ENCODE measurements at places on chromosomes 12 and 14.

DNA sequence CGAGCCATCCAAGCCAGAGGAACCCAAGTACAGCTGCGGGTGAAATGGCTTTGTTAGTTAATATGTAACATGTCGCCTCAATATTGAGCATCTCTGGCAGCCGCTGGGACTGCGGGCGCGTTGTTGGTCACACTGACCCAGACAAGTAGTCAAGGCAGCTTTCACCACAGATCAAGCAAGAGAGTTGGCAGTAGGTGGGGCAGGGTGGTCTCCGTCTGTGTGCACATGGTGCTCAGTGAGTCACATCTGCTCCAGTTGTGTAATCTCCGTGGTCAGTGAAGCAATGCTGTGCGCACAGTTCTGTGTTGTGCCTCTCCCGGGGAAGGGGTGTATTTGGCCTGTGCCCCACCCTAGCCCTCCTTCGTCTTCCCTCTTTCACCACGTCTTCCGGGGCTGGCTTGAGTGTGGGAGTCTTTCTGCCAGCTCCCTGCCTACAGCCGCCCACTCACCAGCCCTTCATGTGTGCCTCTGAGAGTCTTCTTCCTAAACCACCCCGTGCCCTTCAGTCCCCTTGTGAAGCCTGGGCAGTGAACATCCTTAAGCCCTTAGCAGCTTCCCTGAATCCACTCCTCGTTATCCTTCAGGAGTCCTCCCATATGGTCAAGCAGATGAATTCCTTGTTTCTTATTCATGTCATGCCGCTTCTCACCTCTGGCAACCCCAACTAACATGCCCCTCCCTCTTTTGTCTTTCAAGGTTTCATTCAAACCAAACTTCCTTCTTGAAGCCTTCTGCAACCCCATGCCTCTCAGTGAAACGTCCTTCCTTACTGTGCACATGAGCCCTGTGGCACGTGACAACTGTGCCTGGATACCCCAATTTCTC lies 242.1 kb downstream of the CACNA1C start:
- peaks cover 27% of the 10 kb centered on the region for H3K27me3 ChIP-seq
- no peak overlapping the region for H3K27ac ChIP-seq
- peaks cover 14% of the 10 kb centered on the region for H3K4me1 ChIP-seq
- H3K36me3 ChIP-seq: no peaks in the 10 kb centered on the region

GRCh38 chr14:47763188-47763854 lies 87.9 kb upstream of the MDGA2 start:
- H3K36me3 ChIP-seq: no peaks in the 10 kb centered on the region
- no peaks in the 10 kb centered on the region for H3K27me3 ChIP-seq
- no peak for ATAC-seq
- H3K4me3 ChIP-seq: no peak overlapping the region
- H3K27ac ChIP-seq: no peak overlapping the region

DNA sequence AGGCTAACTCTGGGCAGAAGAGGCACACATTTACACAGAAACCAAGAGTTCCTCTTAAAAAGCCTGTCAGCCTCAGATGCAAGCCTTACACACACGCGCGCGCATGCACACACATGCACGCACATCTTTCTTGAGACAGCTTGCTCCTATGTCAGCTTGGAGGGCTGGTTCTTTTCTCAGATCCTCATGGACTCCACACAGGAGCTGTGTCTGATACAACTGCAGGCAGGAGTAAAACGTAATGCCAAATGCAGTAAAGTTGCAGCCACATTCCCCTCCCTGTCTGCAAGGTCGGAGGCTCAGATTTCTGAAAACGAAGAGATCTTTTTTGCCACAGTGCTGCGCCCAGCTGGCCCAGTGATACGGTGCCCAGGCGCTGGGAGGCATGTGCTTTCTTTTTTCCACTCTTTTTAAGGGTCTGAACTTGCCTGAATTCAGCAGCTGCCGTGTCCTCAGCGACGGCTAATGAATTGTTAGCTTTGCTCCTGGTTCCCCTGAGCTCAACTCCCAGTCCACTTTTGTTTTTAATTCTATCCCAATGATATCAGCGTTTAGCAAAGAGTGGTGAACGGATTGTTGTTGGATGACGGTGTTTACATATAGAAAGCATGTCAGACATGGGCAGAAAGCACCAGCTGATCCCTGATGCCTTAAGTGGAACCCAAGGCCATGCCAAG lies 72.9 kb upstream of the FOXN3 start:
- H3K27ac ChIP-seq: no peak overlapping the region
- peaks cover 20% of the 10 kb centered on the region for H3K4me1 ChIP-seq
- H3K36me3 ChIP-seq: peaks cover 17% of the 10 kb centered on the region
- ATAC-seq: no peak
- no peak overlapping the region for H3K4me3 ChIP-seq

DNA sequence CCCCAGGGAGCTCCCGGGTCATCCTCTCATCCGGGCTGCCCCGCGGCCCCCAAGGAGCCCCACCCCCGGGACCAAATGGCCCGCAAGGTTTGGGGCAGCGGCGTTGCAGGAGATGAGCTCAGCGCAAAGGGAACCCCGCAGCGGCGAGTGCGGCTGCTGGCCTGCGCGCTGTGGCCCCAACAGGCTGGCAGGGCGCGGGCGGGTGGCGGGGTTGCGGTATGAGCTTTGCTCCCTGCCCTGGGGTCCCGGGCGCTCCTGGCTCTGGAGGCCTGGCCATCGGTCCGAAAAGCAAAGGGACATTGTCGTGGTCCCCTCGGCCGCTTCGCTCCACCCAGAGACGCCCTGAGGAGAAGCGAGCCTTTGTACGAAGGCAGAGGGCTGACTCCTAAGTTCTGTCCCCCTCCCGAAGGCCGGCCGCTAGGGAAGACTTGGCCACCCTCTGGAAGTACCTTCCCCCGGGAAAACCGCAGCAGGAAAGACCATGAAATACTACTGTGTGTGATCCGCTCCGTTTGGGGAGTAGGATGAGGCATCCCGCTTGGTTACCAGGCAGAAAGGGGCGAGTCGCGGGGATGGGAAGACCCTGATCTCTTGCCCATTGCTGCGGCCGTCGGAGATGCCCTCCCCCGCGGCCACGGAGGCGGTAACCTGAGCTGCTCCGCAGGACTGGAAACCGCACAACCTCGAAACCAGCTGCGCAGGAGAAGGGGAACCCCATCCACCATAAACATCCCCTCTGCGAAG lies 620 bp upstream of the NID2 start:
- peak overlapping the region; percentile 13 for H3K4me3 ChIP-seq
- H3K4me1 ChIP-seq: peaks cover 20% of the 10 kb centered on the region
- ATAC-seq: peak; percentile 51

DNA sequence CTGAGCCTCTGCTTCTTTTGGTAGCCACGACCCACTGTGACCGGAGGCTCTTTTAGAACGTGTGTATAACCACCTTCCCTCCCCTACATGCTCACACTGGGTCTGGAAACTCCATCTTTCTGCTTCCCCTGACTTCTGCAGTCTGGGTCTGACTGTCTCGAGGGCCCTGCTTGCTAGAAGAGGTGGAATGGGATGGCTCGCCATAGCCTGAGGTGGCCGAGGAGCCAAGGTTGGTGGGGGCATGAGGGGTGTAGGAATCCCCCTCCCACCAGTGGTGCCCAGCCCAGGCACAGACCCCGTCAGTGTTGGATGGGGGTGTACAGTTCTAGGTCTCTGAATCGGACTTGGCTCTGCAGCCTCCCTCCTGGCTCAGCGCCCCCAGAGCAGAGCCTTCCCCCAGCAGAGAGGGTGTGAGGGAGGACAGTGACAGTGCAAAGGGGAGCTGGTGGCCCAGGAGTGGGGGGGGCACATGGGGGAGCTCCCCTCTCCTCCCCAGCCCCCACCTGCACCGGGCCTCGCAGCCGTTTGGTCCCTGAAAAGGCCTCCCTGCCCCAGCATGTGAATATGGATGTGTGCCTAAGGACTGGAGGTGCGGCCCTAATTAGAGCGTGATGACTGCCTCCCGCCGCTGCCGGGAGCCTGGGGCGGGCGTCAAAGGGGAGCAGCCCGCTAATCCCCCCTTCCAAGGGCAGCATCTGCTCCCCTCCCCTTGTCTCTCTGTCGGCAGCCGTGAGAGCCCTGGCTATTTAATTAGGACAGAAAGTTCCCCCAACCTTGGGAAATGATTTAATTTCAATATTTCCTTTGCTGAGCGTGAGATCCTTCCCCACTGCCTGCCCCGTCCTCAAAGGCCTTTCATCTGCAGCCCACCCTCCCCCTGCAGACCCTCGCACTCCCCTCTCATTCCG lies 196.2 kb upstream of the C14orf180 start:
- H3K4me3 ChIP-seq: no peak overlapping the region
- peaks cover 6% of the 10 kb centered on the region for H3K36me3 ChIP-seq
- no peak for ATAC-seq
- H3K27ac ChIP-seq: no peak overlapping the region
- H3K27me3 ChIP-seq: peaks cover 62% of the 10 kb centered on the region

GRCh38 chr14:51873221-51873893 lies 12.9 kb downstream of the GNG2 start:
- peaks cover 10% of the 10 kb centered on the region for H3K36me3 ChIP-seq
- peak overlapping the region; percentile 68 for H3K27ac ChIP-seq
- peak overlapping the region; percentile 3 for H3K4me3 ChIP-seq

GRCh38 chr12:34400411-34400881 lies 378.1 kb downstream of the ALG10 start:
- H3K27ac ChIP-seq: no peak overlapping the region
- H3K4me1 ChIP-seq: no peaks in the 10 kb centered on the region
- ATAC-seq: no peak
- H3K27me3 ChIP-seq: no peaks in the 10 kb centered on the region
- H3K36me3 ChIP-seq: no peaks in the 10 kb centered on the region
- H3K4me3 ChIP-seq: no peak overlapping the region

GRCh38 chr12:89234324-89235114 lies 117.8 kb downstream of the DUSP6 start:
- H3K4me3 ChIP-seq: no peak overlapping the region
- H3K27me3 ChIP-seq: no peaks in the 10 kb centered on the region
- H3K36me3 ChIP-seq: no peaks in the 10 kb centered on the region
- ATAC-seq: no peak
- H3K4me1 ChIP-seq: peaks cover 10% of the 10 kb centered on the region
- no peak overlapping the region for H3K27ac ChIP-seq

DNA sequence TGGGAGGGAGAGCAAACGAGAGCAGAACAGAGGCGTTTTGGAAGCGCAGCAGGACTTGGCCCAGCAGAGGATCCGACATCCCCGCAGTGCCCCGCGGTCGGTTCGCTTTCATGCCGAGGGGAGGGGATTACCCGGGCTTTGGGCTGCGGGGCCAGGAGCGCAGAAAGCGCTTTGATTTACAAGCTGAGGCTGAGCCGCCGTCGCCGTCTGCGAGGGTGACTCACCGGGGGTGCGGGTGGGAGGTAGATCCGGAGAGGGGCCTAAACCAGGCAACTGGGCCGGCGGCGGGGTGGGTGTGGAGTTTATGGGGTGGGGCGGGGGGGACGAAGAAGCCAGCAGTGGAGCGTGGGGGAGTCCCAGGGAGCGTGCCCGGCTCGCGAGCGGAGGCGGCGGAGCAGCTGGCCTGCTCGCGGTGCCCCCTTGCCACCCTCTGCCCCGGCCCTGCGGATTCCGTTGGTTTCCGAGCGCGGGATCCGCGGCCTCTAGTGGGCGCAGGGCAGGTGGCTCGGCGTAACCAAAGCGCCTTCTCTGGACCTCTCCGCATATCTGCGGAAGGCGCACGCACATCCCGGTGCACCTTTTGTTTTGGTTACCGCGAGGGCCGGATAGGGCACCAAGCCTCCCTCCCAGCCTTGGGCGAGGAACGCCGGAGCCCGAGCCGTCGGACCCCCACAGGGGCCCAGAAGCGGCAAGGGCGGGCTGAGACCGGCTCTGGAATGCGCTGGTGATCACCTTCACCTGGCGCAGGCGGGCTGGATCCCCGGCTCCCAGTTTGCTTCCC lies 2.6 kb downstream of the SIX4 start:
- peaks cover 15% of the 10 kb centered on the region for H3K4me1 ChIP-seq
- peak; percentile 63 for ATAC-seq
- no peaks in the 10 kb centered on the region for H3K36me3 ChIP-seq
- H3K27ac ChIP-seq: no peak overlapping the region

- no peaks in the 10 kb centered on the region for H3K4me1 ChIP-seq
- H3K4me3 ChIP-seq: no peak overlapping the region
- H3K27me3 ChIP-seq: no peaks in the 10 kb centered on the region
- no peak overlapping the region for H3K27ac ChIP-seq
- ATAC-seq: no peak
Observed at GRCh38 chr12:74370608-74371216, 166.9 kb upstream of the ATXN7L3B start.

- no peak overlapping the region for H3K27ac ChIP-seq
- ATAC-seq: no peak
- no peak overlapping the region for H3K4me3 ChIP-seq
- no peaks in the 10 kb centered on the region for H3K27me3 ChIP-seq
- H3K4me1 ChIP-seq: peaks cover 9% of the 10 kb centered on the region
Observed at GRCh38 chr12:104952816-104953215, 5.3 kb downstream of the SLC41A2 start.

GRCh38 chr12:109765446-109765810 lies 51.8 kb downstream of the FAM222A start:
- H3K27me3 ChIP-seq: no peaks in the 10 kb centered on the region
- no peaks in the 10 kb centered on the region for H3K4me1 ChIP-seq
- no peak for ATAC-seq

DNA sequence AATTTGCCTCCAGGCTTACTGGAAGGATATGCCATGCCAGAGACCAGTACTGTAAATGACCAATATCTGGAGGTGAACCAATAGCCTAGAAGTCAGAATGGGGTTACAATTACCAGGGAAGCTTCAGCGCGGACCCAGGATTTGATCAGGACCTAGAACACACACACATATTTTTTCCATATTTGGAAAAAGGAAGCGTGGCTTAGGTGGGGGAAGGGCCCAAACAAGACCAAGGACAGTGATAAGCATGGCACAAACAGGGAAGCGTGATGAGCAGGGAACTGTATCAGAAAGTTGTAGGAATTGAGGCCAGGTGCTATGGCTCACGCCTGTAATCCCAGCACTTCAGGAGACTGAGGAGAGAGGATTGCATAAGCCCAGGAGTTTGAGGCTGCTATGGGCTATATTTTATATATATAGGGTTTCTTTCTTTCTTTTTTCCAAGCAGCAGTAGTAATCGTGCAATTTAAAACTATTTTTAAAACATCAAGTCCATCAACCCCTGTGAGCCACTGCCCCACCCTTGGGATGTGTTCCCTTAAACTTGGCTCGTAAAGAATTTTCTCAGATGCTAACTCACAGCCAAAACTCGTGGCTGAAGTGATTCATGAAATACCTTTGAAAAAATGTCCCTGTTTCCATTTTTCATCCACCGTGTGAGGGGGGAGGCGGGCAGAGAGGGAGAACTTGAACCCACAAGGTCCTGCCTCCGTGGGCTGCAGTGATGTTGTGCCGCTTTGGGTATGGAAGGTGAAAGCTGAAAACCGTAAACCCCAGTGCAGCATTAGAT lies 16.7 kb downstream of the HRK start:
- H3K4me3 ChIP-seq: no peak overlapping the region
- H3K36me3 ChIP-seq: no peaks in the 10 kb centered on the region
- peaks cover 29% of the 10 kb centered on the region for H3K4me1 ChIP-seq

DNA sequence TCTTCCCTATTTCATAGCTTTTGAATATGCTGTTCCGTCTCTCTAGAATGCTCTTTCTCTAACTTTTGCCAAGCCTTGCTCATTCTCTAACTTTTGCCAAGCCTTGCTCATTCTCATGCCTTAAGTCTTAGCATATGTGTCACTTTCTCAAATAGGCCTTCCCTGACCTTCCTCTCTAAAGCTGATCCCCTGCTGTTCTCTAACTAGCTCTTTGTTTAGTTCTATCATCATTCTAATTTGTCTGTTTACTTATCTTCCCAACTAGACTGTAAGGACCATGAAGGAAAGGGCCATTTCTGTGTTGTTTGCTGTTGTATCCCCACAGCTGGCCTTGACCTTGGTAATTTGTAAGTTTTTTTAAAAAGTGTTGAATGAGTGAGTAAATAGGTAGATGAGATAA lies 71.1 kb downstream of the ZNF641 start:
- no peak overlapping the region for H3K27ac ChIP-seq
- H3K4me3 ChIP-seq: no peak overlapping the region
- no peak for ATAC-seq
- no peaks in the 10 kb centered on the region for H3K4me1 ChIP-seq
- peaks cover 70% of the 10 kb centered on the region for H3K27me3 ChIP-seq

Data from stimulated activated memory B cell treated with anti-CD40 and anti-IgM and Interleukin-4, amounts not matched to agents 10 μg/mL and 1 μg/mL and 100 μg/mL, for 72 hours (primary cell).